ENCODE measurements at places on chromosomes 11 and 22.

DNA sequence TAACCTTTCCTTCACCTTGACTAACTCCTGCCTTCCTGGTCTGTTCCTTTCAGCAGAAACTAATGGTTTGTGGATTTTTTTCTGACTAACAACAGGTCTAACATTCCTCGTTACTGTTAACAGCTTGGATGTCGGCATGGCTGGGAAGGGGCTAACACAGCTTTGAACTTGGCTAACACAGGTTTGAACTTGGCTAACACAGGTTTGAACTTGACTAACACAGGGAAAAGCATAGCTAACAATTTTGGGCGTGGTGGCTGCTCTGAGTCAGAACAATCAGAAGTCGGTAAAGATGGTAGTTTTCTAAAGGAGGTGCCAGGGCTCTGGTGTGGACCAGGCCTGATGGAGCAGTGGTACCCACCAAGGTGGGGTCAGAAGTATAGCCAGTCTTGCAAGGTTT is 16.1 kb downstream of the MIAT start:
- no peak for DNase-seq

DNA sequence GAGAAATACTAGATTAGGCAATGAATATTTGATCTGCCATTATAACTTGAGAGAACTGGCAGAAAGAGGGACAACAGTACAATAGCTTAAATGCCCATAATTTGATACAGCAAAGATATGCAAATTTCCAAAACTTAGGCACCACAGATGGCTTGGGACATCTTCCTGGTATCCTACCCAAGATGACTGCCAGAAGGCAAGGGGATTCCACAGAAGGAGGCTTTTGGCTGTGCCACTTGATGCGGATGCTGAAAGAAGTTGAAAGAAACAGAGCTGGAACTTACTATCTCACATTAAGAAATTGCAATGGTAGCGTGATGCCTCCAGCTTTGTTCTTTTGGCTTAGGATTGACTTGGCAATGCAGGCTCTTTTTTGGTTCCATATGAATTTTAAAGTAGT is 216.7 kb downstream of the TTC28 start:
- no peak for DNase-seq

DNA sequence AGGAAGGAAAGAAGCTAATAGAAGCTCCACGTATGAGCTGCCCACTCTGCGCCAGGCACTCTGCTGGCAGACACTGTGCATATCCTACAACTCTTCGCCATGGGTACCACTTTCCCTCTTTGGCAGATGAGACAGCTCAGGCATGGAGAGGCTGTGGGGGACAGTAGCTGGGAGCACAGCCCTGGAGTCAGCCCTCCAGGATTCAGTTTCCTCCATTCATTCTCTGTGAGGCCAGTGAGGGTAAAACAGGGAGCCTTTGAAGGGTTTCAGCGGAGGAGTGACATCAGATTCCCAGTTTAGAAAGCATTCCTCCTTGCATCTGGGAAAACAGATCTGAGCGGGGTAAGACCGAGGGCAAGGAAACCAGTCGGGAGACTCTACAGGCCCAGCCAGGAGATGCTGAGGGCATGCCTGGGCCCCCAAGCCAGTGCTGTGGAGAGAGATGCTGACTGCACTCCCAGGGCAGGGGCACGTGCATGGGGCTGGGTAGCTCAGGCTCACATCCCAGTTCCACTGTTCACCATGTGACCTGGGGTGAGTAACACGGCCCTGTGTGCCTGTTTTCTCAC is 58.3 kb upstream of the EMID1 start:
- DNase-seq: no peak

- DNase-seq: no peak
These were observed 26.3 kb upstream of the PHF21B start for GRCh38 chr22:45036154-45036553.

DNA sequence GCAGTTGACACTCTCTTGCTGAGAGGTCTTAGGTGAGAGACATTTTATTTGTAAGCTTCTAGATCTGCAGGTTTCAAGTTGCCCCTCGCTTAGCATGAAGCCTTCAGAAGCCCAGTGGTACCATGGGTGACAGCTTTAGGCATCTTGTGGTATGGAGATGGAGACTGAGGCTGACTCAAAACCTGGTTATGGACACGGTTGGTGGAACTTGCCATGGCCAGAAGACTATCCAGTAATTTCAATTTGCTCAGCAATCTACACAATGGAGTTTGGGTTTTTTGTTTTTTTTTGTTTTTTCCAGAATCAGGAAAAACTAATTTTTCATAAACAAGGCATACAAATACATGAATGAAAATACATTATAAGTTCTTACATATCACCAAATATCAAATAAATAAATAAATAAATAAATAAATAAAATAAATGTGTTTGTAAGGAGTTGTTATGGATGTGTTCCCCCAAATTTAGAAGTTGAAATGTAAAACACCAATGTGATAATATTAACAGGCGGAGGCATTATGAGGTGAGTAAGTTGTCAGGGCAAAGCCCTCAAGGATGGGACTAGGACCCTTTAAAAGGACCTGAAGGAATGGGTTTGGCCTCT is 22.6 kb downstream of the ETS1 start:
- DNase-seq: no peak

DNA sequence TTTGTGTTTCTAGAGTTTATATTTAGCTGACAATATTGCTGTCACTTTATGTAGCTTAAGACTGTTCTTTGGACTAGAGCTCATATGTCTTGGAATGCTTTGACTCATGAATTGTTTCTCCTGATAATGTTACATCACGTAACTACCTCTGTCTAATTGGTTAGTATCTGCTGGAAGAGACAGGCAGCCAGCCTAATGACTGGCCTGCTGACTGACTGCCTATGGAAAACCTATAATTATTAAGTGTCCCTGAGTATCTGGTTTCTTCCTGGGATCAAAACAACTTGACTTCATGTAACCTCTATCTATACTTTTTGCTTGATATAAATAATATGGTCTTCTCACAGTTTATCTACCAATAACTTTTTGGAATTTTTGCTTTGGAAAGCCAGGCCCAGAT is 9.4 kb downstream of the SOX6 start:
- DNase-seq: no peak

DNA sequence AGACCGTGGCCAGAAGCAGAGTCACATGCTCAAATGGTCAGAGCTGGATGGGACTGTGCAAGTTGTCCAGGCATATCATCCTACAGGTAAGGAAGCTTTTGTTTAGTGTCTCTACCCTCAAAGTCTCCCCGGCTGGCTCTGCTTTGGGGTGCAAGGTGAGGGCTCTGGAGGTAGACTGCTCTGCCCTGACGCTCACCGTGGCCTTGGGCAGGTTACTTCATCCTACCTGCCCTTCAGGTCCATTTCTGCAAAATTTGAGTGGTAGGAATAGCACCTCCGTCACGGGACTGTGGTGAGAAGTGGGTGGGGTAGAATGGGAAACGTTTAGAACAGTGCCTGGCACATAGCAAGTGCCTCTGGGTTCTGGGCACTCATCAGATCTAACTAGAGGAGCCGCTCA is 42.2 kb downstream of the NAT10 start:
- no peak for DNase-seq

- DNase-seq: no peak
These were observed 8.0 kb upstream of the CHST1 start for GRCh38 chr11:45673441-45673840.

GRCh38 chr11:89516496-89516895 is 25.3 kb upstream of the NOX4 start:
- DNase-seq: no peak

DNA sequence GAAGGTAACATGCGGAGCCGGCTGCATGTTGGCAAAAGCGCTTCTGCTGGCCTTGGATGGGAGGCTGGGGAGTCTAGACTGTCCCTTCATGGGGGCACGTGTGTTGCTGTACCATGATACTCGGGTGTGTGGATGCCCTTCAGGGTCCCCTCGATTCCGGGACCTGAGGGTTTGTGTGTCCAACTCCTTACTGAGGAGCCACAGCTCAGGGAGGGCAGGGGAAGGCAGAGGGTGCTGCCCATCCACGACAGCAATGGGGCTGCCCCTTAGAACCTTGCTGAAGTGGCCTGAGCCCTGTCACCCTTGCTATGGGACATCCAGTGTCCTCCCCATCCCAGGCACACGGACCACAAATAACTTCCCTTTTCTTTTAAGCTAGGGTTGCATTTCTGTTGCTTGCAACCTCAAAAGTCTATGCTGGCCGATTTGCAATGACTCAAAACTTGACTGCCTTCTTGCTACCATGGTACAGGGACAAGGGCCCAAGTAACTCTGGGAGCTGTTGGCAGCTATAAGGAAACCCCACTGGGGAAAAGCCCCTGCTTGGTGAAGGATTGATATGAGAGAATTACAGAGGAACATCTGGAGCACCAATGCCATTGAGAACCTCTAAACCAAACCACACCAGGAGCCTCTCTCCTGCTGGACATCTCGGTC is 43.8 kb downstream of the RTL6 start:
- no peak for DNase-seq

GRCh38 chr22:44491269-44492035 is 6.6 kb downstream of the RTL6 start:
- no peak for DNase-seq

GRCh38 chr11:13127161-13127560 is 118.0 kb downstream of the RASSF10 start:
- no peak for DNase-seq

DNA sequence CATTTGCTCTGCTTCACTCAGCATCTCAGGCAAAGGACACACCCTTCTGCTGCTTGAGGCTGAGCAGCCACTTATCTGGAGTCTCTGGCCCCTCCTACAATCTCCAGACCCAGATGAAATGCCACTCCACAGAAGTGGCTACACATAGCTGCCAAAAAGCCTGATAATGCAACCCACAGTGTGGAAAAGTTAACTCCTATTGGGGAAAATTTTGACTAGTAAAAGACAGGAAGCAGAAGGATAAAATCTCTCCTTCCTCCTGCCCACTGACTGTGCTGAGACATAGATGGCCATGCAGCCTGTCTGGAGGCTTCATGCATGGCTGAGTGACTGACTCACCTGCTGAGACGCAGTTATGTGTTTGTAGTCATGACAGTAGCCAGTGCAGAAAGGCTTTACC is 92.3 kb upstream of the TEAD1 start:
- DNase-seq: no peak

DNA sequence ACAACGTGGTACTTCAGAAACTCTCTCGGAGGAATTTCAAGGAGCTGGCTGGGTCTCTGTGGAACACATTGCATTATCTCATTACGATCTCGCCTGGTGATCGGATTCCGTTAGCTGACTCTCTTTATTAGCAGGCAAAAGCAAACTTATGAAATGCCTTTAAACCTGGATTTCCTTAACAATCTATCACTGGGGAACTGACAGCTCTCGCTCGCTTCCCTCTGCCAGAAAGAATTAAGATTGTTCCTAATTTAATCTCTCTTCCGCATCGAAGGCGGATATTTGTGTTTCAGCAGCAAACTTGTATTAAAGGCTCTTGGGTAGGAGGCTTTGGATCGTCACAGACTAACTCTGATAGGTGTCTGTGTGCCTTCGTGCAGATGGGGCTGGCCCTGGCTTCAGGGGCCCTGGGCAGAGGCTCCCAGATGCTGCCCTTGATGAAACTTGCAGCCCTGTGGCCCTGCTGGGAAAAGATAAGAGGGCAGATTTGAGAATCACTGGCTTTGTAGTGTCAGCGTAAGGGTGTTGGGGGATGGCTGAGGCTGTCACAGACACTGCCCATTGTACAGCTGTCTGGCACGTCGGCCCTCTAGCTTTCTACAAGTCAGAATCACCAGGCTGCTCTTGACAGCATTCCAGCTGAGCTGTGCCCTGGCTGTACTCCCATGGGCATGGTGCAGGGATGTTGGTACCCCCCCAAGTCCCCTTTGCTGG is 162.2 kb upstream of the NECTIN1 start:
- DNase-seq: peak; percentile 42
